ENCODE measurements at places on chromosomes 11 and 22. TPM values are rescaled to one million over a fixed set of nuclear protein-coding genes. Genes with fewer than 3 reads are reported as not detected.
A peak's percentile ranks its signal among the peaks of the same experiment; 100 is the strongest.

DNA sequence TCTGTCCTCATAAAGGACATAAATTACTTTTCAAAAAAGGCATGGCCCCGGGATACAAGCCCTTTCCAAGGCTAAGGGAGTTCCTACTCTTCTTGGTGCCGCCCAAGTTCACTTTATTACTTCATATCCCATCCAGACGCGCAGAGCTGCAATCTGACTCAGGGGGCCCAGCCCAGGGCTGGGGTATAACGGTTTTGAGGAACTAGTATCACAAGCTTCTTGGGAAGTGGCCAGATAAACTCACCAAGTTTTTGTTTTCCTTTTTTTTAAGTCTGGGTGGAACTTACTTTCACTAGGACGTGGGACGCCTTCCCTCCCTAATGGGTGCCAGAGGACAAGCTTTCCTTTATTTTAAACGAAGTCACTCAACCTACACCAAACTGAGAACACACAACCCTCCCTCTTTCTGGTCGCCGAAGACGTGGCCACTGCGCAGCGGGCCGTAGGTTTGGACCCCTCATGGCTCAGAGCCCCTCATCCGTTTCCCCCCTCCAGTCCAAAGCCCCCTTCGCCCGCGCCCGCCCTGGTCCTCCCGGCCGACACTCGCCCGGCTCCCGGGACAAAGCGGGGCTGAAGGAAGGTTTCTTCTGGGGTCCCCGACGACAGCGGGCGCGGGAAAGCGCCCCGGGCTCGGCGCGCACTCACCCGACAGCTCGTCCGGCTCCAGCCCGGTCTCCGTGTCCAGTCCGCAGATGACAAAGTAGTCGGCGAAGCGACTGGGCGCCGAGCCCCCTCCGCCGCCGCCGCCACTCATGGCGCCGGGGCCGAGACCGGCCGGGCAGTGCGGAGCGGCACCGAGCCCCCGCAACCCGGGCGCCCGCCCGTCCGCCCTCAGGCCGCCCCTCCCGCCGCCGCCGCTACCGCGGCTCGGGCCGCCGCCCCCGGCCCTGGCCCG is 587 bp downstream of the DENND5A start:
- peak; percentile 52 for DNase-seq

DNA sequence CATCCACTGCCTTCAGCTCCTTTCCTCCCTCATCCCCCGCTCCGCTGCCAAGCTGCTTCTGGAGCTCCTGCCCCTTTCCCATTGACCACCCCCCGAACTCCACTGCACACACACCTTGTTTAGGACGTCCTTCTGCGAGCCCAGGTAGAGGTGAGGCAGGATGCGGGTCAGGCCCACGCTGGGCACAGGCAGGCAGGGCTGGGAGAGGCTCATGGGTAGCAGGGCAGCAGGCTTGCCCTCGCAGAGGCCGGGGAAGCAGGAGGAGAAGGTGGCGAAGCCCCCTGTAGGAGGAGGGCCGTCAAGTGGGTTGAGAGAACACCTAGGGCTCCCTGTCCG is 13.3 kb downstream of the DUSP8 start:
- no peak for DNase-seq

- no peak for DNase-seq
These were observed 24.2 kb downstream of the MRE11 start for GRCh38 chr11:94469416-94469815.

DNA sequence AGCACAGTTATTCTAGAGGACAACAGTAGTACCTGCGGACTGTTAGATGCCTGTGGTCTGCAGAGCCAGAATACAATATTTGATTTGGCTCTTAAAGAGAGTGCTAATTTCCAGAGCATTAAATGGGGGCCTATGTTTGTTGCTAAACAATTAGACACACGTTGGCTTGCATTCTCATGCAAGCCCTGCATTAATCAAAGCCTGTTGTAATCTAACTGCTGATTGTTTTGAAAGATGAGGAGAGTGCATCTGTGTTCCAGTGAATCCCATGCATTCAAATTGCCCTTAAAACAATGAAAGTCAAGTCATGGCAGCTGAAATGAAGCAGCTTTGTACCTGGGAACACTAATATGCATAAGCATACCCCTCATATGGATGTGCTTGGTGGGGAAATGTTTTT is 419.4 kb downstream of the DYNC2H1 start:
- DNase-seq, result no peak

- no peak for DNase-seq
These were observed 21.5 kb downstream of the OR56B4 start for GRCh38 chr11:6129011-6129410.

DNA sequence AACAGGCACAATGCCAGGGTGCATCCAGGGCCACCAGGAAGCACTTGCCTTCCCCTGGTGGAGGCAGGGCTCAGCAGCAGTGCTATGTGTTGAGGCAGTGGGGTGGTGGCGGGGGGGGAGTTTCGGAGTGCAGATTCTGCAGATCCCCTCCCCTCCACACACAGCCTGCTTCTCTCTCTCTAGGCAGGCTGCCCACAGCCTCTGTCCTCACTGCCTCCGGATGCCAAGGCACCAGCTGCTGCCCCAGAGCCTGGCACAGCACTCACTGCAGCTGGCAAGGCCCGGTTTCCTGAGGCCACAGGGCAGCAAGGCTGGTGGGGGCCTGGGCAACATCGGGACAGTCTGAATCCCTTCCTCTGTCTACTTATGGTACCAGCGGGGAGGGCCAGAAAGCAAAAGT is 35.8 kb downstream of the NRXN2 start:
- peak; percentile 69 for DNase-seq

GRCh38 chr22:50218996-50219727 is 18.4 kb downstream of the SELENOO start:
- DNase-seq, result peak; percentile 72

GRCh38 chr11:56750190-56750589 is 1.7 kb upstream of the OR9G4 start:
- no peak for DNase-seq

DNA sequence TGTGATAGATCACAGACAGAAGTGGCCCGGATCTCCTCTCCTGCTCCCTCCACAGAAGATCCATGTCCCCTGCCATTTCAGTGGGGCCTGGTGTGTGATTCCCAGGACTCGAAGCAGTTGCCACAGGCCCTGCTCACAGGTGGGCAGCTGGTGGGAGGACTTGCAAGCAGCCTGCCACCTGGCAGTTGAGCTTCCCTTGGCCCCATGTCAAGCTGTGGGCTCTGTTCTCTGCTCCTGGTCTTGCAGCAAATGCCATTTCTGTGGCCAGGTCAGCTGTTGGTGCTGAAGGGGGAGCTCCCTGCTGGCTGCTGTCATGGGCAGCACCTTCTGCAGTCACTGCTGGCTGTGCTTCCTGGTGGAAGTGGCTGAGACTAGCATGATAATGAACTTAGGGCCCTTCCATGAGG is 59.1 kb upstream of the SLC22A12 start:
- no peak for DNase-seq

Gene RBM4B
- 102 TPM for total RNA-seq

Gene BAIAP2L2
- total RNA-seq, result under 0.01 TPM

Gene OR10G8
- total RNA-seq, result not detected

Gene POU2AF2
- not detected for total RNA-seq

Gene DNAJC4
- total RNA-seq, result 9.8 TPM

Gene APBB1
- 293 TPM for total RNA-seq

Gene RNF215
- 22.4 TPM for total RNA-seq

All from frontal cortex (tissue), 4 donors.